ENCODE measurements at places on chromosomes 2 and 18. TPM values are rescaled to one million over a fixed set of nuclear protein-coding genes. Genes with fewer than 3 reads are reported as not detected.

CEP76 gene
- 11.3 TPM for total RNA-seq

NT5DC4 gene
- not detected for total RNA-seq

ONECUT2 gene
- not detected for total RNA-seq

SLC5A7 gene
- total RNA-seq, result not detected

DPP10 gene
- not detected for total RNA-seq

TCF23 gene
- not detected for total RNA-seq

DNA sequence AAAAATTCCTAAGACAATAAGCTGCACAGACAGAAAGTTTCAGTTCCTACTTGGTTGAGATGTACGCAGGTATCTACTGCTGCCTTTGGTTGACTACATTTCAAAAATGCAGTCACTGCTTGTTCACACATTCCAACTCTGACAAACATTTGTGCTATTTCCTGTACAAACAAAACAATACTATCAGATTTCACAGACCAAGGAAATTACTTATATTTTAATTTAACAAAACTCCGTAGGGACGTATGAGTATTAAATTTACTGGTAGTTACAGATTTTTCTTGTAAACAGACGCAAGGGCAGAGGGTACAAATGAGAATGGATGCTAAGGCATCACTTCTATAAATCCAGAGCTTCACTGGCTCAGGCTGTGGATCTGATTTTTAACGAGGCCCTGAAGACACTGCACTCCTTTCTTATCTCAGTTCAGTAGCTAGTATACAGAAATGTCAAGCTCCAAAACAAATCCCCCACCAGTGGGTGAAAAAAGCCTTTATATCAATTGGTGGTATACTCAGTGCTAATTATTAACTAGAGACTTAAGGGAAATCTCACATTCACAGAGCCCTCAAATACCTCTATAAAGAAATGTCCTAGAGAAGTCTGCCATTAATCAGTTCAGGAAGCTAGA is 31.7 kb upstream of the TTC32 start:
- no peak for DNase-seq

DNA sequence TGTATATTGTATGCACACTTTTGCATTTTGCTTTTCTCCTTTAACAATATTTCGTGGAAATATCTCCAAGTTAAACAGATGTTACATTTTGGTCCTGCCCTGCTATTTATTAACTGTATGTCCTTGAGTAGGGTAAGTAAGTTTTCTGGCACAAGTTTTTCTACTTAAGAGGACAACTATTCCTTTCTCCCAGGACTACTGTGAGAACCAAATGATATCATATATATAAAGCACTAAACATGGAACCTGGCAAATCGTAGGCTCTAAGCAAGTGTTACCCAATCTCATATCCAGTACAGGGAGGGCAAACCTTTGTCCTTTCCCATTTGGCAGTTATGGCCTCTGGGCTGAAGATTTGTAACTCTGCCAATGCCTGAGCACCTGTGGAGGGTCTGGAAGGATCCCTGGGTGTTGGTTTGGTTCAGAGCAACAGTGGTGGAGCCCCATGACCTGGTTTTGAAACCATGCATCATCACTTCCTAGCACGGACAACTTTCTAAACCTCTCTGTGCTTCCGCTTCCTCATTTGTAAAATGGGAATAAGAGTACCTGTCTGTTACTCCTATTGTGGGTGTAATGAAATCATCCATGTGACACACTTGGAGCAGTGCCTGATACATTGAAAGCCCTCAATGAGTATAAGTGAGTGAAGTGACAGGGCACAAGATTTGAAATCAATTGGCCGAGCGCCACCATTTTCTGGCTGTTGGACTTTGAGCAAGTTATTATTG is 28.3 kb upstream of the ICOS start:
- DNase-seq, result no peak

- no peak for DNase-seq
Observed at GRCh38 chr2:176079831-176080539, 3.8 kb downstream of the EVX2 start.

GRCh38 chr18:3032721-3033120 is 19.8 kb upstream of the LPIN2 start:
- no peak for DNase-seq

DNA sequence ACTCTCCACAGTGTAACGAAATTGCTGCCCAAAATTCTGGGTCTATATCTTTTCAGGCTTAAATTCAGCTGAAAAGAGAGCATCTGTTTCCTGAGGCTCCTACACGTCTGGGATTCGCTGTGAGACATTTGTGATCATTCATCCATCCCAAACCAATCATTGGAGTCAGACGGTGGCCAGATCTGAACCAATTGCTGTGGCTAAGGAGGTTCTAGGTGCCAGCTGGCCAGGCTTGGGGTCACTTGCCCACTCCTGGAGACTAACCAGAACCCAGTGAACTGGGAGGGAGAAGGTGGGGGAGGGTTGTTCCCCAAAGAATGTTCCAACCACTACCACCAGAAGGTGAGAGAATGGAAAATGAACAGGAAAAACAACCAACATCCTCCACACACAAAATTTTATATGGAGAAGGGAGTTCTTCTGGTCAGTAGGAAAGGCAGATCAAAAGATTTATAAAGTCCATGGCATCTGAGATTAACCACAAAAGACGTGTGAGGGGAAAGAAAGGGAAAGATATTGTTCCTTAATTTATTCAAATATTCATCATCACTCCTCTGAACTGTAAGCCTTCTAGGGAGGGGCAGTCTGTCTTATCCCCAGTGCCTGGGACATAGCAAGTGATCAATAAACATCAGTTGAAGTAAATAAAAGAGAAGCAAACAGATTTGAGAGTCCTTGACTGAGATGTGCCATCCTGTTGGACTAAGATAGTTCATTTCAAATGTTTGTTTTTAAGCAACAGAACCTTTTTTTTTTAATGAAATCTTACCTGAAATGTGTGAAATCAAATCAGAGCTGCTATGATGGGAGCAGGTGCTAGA is 3.0 kb upstream of the RTKN start:
- no peak for DNase-seq

GRCh38 chr2:60961457-60961856 is 56.1 kb upstream of the PEX13 start:
- no peak for DNase-seq

DNA sequence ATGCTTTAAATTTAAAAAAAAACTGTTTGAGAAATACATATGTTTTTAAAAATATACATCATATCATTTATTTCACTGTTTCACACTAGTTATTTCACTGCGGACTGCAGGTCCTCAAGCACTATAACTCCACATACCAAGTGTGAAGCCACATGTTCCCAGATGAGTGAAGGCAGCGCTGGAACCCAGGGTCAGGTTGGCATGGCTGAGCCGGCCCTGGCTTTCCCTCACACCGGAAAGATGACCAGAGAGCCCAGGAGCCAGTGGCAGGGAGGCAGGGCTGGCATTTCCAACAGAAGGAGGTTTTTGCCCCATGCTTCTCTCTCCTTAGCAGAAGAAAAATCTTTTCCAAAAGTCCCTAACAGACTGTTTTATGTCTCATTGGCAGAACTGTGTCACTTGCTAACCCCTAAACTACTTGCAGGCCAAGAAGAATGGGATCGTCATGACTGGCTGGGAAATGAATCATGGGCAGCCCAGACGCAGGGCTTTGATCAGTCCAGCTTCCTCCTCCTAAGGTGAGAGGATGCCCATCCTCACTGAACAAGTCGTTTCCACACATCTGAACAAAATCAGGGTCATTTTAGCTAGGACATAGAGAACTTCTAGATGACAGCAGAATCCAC is 287.6 kb upstream of the HNRNPA3 start:
- no peak for DNase-seq

DNA sequence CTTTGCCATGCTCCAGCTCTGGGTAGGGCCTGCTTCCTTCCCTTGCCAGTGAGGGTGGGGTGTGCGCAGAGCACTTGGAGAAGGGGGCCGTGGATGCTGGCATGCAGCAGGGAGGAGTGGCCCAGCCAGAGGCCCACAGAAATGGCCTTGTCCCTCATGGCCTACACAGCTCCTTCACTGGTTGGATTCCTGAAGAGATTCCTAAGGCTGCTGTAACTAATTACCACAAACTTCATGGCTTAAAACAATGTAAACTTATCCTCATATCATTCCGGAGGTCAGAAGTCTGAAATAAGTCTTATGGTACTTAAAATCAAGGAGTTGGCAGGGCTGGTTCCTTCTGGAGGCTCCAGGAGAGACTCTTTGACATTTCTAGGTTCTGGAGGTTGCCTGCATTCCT is 195.2 kb downstream of the GLI2 start:
- DNase-seq, result no peak

- DNase-seq, result no peak
Observed at GRCh38 chr18:37394610-37394965, 171.0 kb downstream of the CELF4 start.

- DNase-seq, result no peak
Observed at GRCh38 chr18:23837591-23837990, 148.3 kb downstream of the LAMA3 start.

DNA sequence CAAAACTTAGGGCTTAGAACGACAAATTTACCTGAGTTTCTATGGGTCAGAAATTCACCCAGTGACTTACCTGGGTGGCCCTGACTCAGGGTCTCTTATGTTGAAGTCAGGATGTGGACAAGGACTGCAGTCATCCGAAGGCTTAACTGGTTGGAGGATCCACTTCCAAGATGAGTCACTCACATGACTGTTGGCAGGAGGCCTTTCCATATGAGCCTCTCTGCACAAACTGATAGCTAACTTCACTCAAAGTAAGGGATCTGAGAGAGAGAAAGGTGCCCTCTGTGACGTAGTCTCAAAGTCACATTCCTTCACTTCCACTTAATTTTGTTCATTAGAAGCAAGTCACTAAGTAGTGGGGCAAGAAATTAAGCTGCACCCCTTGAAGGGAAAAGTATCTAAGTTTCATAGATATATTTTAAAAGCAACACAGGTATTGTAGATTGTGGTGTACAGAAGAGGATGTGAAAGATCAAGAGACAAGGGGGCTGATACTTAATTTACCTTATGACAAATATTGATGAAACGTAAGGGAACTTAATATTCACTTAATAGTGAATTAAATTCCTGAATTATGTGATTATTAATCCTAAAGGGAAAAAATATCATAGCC is 48.4 kb downstream of the TANK start:
- no peak for DNase-seq
